ENCODE measurements at places on chromosomes 12 and 14.

DNA sequence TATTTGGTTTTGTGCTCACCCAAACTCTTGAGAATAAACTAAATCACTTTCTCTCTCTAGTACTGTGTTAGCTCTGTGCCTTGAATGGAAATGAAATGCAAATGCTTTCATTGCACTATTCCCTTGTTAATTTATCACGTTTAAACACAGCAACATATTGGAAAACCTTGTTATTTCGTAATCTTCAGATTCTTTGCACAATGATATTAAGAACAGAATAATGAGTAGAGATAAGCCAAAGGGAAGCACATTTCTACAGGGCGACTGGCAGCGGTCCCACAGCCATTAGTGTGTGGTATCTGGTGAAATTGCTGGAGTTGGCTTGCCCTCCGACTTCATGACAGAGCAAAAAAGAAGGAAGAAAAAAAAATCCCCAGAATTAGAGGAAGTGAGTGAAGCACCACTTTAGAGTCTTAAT, 166.1 kb upstream of the E2F7 start:
- DNase-seq, result peak; percentile 6

- no peak for DNase-seq
These were observed 172.9 kb downstream of the CEP128 start for GRCh38 chr14:80768646-80769045.

GRCh38 chr12:72380441-72380840, 108.3 kb downstream of the TRHDE start:
- no peak for DNase-seq

- peak; percentile 80 for DNase-seq
These were observed 272 bp downstream of the HECTD1 start for GRCh38 chr14:31207287-31207754.

DNA sequence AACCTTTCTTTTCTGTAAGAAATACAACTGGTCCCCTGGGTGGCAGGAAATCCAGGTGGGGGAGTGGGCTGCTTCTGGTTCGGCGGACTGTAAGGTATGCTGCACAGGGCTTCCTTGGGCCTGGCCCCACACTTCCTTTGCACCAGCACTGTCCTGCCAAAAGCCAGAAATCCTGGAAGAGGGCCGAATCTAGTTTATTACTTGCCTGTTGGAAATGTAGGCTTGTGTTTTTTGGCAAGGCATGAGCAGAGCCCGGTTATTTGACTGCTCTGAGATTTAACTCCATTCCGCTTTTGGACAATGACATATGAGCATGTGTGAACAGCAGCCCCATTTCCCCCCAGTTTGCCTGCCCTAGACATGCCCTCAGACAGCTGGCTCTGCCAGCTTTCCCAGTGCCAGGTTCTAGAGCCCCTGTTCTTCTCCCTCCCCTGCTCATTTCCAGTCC, 86.6 kb downstream of the BORCS5 start:
- DNase-seq, result no peak

GRCh38 chr12:7113389-7113871, 4.4 kb upstream of the C1RL start:
- DNase-seq, result peak; percentile 43

GRCh38 chr12:129075460-129076208, 222.4 kb downstream of the GLT1D1 start:
- no peak for DNase-seq

DNA sequence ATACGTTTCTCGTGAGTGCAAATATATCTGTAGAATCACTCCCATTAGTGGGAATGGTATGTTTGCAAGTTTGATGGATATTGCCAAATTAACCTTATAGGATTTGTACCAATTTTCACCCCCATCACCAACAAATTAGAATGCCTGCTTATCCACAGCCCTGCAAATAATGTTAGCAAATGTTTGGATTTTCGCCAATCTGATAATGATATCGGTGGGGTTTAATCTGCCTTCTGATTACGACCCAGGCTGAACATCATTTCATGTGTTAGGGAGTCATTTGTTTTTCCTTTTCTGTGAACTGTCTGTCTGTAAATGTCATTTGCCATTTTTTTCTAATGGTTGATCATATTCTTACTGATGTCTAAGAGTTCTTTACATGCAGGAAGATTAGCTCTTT, 4.1 kb upstream of the DAZAP2 start:
- DNase-seq, result no peak

DNA sequence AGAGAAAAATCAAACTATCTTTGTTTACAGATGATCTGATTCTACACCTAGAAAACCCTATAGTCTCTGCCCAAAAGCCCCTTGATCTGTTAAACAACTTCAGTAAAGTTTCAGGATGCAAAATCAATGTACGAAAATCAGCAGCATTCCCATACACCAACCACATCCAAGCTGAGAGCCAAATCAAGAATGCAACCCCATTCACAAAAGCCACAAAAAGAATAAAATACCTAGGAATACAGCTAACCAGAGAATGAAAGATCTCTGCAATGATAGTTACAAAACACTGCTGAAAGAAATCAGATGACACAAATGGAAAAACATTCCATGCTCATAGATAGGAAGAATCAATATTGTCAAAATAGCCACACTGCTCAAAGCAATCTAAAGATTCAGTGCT, 265.7 kb downstream of the AEBP2 start:
- no peak for DNase-seq

DNA sequence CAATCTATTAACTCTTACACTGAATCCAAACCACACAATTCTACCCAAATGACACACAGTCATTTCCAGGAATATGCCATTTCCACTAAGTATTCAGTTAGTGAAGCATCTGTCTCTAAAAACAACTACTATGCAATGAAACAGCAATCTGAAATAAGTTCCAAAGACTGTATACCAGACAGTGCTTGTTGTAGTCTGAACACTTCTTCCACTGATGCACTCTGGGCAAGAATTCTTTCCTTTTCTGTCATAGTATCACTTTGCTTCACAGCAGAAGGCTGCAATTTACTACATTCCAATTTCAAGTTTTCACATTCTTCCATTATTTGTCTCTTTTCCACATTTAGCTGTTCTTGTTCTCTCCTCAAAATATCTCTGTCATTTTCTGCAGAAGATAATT, 25.8 kb downstream of the TRIP11 start:
- no peak for DNase-seq

- DNase-seq, result peak; percentile 31
These were observed 20.4 kb upstream of the RNF212B start for GRCh38 chr14:23217032-23218020.

DNA sequence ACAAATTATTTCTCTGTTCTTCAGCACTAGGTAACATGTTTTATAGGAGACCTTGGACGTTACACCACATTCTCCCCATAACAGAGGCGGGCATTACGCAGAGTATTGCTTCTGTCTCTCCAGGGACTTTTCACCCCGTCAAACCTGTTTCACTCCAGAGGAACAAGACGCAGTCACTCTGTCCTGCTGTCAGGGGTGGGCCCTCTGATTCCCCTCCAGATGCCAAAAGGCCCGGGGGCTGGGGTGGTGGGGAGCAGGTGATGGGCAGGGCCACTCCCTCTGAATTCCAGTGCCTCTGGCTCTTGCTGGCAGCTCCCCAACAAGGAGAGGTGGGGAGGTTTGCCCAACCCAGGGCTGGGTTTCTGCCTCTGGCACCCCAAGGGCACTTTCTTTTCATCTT, 71.9 kb downstream of the NTF3 start:
- DNase-seq, result no peak

- DNase-seq, result no peak
These were observed 14.4 kb downstream of the EML1 start for GRCh38 chr14:99807413-99808153.

- no peak for DNase-seq
These were observed 79.3 kb downstream of the KIF26A start for GRCh38 chr14:104217486-104218360.

DNA sequence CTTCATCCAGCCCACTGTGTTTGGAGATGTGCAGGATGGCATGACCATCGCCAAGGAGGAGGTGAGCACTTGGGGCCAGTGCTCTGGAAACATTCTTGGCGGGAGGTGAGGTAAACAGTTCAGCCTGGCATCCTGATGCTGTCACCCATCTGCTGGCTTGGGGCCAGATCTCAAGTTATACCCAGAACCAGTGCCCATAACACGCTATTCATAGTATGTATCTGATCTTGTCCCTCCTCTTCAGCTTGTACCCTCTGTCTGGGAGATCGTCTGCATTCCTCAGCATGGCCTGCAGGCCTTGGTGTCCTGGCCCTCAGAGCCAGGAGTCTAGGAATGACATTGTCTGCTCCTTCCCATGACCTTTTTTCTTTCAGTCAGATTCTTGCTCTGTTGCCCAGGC, 31.4 kb downstream of the ALDH2 start:
- no peak for DNase-seq

- DNase-seq, result no peak
These were observed 34.0 kb upstream of the KIF21A start for GRCh38 chr12:39476894-39477293.

DNA sequence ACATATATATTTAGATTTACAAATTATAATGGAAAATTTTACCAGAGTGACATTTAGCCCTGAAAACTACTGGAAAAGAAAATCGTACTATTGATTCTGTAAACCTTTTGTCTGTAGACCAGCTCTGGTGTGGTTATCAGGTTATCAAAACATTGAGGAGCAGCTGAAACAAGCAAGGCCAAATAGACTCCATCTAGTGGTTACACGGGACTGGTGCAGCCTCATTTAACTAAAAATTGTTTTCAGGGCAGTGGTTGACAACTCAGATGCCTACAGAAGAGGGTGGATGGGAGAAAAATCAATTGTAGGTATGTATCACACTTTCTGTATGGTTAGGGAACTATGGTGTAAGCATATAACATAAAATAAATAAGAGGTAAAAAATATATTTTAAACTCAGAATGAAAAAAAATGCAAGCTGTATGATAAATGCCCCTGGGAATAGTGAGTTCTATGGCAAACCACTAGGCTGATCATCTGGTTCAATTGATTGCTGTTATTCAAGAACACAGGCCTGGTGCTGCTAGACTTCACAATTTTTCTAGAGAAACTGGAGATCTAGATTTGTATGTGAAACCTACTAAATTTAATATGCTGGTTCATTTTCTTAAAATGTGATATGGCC, 51.2 kb downstream of the ACSS3 start:
- DNase-seq, result peak; percentile 36

DNA sequence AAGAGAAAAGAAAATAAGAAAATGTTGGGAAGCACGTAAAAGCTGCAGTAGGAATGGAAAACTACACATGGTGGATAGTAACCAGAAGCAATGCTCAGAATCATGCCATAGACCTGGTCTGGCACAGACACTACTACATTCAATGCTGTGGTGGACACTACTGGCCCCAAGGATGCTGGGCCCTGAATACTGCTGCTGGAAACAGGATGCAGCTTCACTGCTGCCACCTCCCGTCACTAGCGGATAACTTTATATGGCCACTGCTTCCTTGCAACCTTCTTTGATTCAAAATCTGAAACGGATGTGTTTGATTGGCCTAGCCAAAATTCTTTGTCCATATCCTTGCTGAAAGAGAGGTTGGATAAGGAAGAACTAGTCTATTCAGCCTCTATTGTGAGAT, 30.7 kb downstream of the ADCY6 start:
- DNase-seq, result no peak

- no peak for DNase-seq
These were observed 682.4 kb downstream of the SLC16A7 start for GRCh38 chr12:60278209-60278608.

- no peak for DNase-seq
These were observed 54.9 kb upstream of the NUDT4 start for GRCh38 chr12:93322784-93323183.

GRCh38 chr12:753611-754472, 1.5 kb downstream of the WNK1 start:
- DNase-seq, result peak; percentile 31

DNA sequence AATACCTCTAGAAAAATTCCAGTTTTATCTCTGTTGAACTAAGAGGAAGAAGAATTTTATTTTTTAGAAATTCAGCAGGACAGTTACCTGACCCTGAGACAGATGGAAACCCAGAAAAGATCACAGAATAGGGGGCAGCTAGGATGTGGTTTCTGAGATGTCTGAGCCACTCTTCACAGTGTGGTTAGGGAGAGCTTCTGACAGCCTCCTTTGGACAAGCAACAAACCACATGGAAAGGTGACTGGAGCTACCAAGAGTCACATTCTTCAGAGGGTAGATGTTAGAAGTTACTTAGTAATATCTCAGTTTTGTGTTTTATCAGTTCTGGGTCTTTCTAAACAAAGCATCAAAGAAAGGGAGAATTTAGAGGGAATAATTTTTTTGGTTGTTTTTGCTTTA, 117.3 kb upstream of the NAP1L1 start:
- no peak for DNase-seq

DNA sequence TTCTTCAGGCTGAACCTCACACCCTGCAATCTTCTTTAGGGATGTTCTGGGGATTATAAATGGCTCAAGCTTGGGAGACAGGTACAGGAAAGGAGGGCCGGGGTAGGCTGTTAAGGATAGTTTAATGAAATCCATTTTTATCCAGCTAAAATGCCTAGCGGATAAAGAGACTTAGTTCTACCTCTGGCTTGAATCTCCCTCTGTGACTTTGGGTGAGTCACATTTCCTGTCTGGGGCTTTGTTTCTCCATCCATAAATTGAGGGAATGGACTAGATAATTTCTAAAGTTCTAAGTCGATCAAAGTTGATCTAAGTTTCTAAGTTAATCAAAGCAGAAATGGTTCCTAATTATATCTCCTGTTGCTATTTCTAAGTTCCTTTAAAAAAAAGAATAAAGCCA, 319.6 kb upstream of the E2F7 start:
- DNase-seq, result no peak

DNA sequence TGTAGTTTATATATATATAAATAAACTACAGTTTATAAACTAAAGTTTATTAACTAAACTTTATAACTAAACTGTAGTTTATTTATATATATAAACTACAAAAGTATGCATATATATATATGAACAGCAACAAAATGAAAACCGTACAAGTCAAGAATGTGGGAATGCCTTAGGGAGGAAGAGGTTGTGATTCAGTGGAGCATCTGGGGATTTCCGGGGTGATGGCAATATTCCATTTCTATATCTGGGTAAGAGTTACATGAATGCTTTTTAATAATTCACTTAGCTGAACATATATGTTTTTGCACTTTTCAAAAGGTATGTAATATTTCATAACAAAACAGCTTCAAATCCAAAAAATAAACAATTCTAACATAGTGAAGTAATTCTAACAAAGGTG, 30.1 kb upstream of the CAND1 start:
- no peak for DNase-seq

GRCh38 chr12:10615532-10615931, 2.1 kb upstream of the MAGOHB start:
- peak; percentile 40 for DNase-seq

DNA sequence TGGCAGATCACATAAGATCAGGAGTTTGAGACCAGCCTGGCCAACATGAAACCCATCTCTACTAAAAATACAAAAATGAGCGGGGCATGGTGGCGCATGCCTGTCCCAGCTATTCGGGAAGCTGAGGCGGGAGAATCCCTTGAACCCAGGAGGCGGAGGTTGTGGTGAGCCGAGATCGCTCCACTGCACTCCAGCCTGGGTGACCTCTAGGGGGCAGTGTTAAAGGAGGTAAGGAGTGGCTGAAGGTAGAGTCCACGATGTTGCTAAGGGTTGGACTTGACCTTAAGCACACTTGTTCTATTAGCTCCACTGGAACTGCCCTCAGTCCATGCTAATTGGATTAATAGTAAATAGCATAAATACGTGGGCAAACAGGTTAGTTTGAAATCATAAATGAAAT, 62.4 kb upstream of the PSMC1 start:
- DNase-seq, result peak; percentile 3
